ELF-1 (cell line): ENCODE measurements at places on chromosomes 11 and 22.

DNA sequence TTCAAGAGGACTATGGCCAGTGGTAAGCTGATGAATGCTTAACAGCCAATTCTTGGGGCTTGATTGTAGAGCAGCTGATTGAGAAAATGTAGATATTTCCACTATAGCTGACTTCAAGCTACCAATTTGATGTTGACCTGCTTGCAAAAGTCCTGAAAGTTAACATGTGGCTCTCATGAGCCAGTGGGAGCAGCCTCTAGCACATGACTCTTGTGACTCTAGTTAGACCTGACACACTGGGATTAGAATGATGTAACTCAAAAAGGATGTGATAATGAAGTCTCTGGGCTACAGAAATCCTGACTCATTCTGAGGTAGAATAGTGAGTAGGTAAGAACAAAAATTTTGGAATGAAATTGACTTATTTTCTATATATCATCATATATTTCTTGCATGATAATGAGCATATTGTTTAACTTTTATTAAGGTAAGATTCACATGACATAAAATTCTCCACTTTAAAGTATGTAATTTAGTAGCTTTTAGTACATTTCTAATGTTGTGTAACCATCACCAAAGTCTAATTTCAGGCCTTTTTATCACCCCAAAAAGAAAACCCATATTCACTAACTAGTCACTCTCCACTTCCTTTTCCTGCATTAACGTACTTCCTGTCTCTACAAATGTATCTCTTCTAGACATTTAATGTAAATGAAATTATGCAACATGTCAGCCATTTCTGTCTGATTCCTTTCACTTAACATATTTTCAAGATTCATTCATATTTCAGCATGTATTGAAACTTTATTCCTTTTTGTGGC, 16.1 kb upstream of the OR52H1 start:
- DNase-seq: no peak

DNA sequence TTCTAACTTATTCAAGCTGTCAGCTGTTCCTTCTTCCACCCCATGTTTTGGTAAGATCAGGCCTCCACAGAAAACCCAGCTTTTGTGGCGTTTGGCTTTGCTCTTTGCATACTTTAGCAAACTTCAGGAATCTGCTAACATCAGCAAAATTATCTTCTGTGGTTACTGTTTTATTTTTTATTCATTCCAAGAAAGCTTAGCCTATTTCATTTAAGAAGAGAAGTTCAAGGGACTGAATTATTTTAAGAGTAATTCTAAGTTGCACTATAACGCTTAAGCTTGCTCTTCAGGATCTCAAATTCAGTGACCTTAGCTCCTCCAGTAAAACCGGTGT, 1.1 kb downstream of the JHY start:
- DNase-seq: no peak

- DNase-seq: no peak
Observed at GRCh38 chr11:111598148-111598547, 4.1 kb upstream of the SIK2 start.

DNA sequence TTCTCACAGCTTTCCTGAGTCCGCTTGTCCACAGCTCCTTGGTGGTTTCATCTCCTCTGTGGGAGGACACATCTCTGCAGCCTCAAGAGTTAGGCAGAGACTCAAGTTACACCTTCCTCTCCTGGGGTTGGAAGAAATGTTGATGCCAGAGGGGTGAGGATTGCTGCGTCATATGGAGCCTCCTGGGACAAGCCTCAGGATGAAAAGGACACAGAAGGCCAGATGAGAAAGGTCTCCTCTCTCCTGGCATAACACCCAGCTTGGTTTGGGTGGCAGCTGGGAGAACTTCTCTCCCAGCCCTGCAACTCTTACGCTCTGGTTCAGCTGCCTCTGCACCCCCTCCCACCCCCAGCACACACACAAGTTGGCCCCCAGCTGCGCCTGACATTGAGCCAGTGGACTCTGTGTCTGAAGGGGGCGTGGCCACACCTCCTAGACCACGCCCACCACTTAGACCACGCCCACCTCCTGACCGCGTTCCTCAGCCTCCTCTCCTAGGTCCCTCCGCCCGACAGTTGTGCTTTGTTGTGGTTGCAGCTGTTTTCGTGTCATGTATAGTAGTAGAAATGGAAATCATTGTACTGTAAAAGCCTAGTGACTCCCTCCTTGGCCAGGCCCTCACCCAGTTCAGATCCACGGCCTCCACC, 11.7 kb downstream of the RASD2 start:
- DNase-seq: peak; percentile 92

- DNase-seq: no peak
Observed at GRCh38 chr11:11480971-11481370, 127.9 kb upstream of the CSNK2A3 start.

DNA sequence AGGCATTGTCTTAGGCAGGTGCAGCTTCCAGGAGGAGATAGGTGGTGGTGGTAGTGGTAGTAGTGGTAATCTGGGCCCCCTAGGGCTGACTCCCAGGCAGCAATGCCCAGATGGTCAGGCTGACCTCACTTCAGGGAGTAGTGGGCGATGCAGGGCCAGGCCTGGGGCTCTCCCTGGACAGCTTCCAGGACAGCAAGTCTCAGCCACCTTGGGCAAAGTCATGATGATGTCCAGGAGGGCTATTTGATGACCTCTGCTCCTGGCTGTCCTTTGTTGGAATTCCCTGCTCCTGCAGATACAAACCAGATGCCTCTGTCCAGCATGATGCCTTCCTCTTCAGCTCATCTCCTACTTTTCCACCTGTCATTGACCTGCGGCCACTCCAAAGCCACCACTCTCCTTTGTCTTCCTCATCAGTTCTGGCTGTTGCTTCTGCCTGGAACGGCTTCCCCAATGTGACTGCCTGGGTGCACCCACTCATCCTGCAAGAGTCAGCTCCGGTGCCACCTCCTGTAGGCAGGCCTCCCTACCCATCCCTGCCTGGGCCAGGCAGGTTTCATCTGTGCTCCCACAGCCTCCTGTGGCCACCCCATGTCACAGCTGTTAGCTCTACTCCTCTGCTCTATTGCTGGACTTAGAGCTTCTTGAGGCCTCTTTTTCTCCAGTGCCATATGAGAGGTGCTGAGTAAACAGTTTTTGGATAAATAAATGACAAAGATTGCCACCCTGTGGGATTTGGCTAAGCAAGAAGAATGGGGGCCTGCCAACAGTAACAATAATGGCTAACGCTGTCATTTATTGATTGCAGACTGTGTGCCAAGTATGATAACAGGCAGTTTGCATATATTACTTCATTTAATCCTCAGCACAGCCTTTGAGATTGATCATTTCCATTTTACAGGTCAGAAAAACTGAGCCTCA, 172.9 kb upstream of the NECTIN1 start:
- peak; percentile 60 for DNase-seq

GRCh38 chr11:82756765-82757639, 23.3 kb upstream of the FAM181B start:
- no peak for DNase-seq

- DNase-seq: no peak
Observed at GRCh38 chr11:127888386-127888785, 699.0 kb downstream of the ETS1 start.
